ENCODE measurements at places on chromosomes 5 and 9.

GRCh38 chr9:114246558-114246957 lies 76.3 kb upstream of the ORM1 start:
- DNase-seq, result no peak

DNA sequence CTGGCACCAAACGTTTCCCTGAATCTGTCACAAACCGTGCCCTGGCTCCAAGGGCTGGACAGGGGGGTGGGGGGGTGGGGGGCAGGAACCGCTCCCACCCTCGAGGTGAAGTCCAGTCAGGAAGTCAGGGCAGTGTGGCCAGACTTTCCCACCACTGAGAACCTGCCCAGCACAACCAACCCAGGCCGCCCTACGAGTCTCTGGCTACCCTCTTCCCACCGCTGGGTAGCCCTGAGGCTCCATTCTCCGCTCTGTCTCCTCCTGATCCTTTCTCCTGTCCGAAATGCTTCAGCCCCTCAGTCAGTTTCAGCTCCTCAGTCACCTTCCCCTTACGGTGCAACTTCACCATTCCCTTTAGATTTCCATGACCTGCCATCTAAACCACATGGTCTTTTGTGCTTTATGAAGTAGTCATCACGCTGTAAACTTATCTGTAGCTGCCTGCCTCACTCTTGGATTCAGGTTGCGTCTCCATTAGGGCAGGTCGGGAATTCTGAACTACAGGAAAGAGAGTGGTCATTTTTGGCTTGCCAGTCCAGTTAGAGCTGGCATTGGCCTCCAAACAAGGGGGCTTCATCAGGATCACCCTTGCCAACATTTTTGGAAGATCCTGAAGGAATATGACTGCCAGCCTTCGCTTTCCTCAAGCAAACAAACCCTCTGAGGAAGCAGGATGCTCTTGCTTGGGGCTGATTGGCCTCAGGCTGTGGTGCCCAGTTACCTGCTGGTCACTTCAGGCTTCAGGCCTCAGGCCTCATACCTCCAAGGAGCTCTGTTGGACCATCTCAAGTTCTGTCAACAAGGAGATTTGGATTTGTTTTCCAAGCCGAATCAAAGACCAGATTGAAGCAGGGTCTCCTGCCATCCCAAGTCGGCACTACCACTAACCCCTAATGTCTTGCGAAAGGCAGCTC lies 794 bp upstream of the DCAF12 start:
- no peak for DNase-seq

DNA sequence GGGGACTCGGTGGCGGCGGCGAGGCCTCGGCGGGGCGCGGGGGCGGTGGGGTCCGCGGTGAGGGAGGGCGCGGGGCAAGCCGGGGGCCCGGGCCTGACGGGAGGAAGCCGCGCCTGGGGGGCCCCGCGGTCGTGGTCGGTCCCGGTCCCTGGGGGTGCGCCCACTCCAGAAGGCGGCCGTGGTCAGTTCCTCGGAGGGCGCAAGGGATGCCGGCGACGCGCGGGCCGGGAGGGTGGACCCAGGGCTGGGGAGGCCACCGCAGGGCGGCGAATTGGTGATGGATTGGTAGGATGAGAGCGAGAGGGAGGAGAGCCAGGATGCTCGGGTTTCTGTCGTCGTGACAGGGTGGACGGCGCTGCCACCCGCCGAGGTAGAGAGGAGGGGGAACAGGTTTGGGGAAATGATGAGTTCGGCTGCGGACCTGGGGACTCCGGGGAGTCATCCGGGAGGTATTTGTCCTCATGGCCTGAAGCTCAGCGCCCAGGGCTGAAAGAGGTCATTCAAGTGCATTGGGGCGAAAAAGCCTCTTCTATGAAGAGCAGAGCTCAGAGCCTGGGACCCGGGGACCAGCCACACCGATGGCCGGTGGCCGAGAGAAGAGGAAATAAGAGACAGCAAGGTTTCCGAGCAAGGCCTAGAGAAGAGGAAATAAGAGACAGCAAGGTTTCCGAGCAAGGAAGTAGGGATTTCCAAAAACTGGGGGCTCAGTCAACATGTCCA lies 557 bp downstream of the GNG10 start:
- DNase-seq, result no peak

DNA sequence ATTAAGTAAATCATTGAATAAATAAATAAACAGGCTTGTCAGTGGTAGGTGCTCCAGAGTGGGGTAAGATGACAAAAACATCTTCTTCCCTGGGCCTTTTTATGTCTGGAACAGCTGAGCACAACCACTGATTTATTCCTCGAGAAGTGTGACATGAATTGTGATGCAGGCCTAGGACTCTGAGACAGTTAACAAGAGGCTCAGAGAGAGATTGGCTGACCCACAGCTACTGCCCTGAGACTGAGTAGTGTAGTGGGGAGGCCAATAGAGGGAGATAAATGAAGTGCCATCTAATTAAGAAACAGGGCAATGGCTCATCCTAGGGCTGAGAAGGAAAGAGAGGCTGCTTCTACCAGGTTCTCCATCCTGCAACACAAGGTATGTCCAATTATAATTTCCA lies 369.3 kb upstream of the TRPC7 start:
- DNase-seq, result no peak

DNA sequence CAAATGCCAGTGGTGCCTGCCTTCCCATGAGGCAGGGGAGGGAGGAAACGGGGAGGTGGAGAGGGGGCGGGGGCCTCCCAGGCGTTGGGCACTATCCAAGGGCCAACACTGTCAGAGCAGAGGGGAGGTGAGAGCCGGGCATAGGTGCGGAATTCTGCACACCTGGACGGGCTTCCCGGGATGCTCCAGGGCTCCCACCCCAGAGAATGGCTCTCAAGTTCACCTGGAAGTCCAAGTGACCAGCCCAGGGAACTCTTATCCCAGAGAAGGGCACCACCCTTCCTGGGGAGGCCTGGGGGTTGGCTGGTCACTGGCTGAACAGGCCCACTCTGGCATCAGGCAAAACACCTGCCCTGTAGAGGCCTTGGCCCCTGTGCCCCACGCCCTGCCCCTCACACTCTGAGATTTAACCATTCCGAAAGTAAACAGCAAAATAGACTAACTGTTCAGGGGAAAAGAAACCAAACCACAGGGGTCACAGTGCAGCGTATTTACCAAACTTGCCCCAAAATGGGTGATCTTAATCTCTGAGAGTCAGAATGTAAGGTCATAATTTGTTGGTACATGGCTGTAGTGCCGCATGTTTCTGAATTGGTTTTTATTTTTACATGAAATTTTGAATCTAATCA lies 2.7 kb downstream of the CSF2 start:
- no peak for DNase-seq

DNA sequence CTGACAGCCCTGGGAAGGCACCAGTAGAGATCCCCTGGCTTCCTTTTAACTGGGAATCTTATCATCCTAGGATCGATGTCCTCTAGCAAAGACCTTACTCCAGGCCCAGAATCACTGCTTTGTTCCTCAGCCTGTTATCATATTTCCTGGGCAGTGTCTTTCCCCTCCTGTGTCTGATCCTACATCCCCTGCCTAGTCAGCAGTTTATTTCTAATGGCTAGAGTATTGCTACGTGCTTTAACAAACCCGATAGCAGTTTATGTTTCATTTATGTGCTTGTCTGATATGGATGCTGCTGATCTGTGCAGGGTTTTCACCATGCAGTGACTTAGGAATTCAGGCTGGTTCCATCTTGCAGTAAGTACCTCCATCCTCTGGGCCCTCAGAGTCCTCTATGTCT lies 20.9 kb upstream of the BARX1 start:
- no peak for DNase-seq

DNA sequence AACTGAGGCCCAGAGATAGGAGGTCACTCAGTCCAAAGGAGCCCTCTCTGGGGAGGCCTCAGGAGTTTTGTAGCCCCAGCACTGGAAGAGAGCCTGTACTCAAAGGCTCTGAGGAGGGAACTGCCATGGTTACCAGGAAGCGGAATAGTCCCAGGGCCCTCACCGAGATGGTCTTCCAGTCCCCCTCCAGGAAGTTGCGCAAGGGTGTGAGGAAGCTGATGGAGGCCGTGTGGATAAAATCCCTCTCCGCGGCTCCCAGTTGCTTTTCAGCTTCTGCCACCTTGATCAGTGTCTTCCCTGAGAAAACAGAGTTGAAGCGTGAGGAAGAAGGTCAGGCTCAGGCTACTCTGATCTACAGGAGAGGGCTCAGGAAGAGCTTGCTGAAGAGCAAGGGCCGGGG lies 13.5 kb downstream of the SH3GLB2 start:
- DNase-seq, result no peak

DNA sequence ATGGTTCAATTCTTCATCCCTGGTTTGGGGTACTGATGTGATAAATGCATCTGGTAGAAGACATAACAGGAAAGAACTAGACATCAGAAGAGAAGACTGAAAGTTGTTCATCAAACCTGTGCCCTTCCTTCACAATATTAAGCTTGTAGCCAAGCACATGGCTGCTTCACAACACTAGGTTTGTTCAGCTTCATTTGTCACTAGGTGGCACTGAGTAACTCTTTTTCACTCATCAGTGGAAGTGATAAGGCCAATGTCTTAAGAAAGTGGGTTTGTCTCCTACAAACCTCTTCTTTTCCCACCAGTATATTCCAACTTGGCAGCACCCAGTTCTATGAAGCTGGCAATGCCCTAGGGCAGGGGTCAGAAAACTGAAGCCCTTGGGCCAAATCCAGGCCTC lies 26.9 kb downstream of the ZNF484 start:
- DNase-seq, result no peak

- no peak for DNase-seq
Measured at GRCh38 chr5:94467954-94468930, 150.2 kb downstream of the KIAA0825 start.

GRCh38 chr5:134526483-134527155 lies 1.1 kb downstream of the JADE2 start:
- no peak for DNase-seq

GRCh38 chr5:617896-618295 lies 5.8 kb downstream of the CEP72 start:
- DNase-seq, result no peak

- no peak for DNase-seq
Measured at GRCh38 chr5:110265162-110265561, 461.3 kb downstream of the TMEM232 start.

DNA sequence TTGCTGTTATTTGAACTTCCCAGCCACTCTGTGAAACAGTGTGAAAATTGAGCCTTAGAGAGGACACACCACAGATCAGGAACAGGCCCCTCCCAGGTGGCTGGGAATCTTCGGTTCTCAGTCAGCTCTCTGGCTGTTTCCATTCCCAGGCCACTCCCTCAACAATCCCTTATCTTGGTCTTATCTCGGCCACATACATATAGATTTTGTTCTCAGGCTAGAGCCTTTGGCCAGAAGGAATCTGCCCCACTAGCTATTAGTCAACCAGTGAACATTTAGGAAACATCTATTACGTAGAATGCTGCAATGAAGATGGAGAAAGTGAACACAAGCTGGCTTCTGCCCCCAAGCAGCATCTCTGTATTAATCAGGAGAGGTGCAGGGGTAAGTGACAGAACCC lies 21.0 kb upstream of the WWC1 start:
- DNase-seq, result no peak

DNA sequence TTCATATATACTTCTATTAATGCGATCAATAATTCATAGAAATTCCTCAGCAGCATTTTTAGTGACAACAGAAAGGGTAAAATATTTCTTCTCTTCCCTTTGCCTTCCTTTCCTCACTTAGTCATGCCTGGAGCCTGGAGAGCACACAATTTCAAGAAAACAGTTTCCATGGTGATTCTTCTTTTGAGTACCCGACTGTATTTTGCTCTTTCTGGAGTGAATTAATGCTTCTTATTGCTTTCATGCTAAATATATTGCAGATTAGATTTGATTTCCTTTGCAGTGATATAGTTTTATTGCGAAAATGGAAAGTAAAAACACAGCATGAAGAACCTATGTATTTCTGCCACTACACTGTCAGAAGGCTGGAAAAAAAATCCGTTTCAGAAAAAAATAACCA lies 153.5 kb downstream of the PPP2R2B start:
- DNase-seq, result no peak

DNA sequence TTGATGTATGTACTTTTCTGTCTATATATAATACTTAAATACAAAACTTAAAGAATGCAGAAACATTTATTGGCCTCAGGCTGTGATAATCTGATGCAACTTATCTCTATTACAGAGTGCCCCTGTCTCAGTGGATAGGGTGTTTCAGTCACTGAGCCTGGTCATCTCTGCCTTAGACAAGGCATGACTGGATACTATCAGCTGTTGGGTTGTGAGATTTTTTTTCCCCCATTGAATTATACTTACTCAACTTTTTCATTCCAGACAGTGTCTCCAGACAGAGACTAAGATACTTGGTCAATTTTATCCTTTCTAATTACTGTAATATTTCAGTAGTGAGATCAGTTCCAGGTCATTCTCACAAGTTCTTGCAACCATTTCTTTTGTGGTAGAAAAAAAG lies 26.7 kb downstream of the XRCC4 start:
- no peak for DNase-seq

GRCh38 chr5:135126688-135127438 lies 92.8 kb upstream of the PITX1 start:
- DNase-seq, result no peak
